Esophagus mucosa (tissue), 1 donor: ENCODE measurements at places on chromosomes 1 and 21. TPM values are rescaled to one million over a fixed set of nuclear protein-coding genes. Genes with fewer than 3 reads are reported as not detected.

Gene PADI2
- total RNA-seq, result 0.92 TPM

DNA sequence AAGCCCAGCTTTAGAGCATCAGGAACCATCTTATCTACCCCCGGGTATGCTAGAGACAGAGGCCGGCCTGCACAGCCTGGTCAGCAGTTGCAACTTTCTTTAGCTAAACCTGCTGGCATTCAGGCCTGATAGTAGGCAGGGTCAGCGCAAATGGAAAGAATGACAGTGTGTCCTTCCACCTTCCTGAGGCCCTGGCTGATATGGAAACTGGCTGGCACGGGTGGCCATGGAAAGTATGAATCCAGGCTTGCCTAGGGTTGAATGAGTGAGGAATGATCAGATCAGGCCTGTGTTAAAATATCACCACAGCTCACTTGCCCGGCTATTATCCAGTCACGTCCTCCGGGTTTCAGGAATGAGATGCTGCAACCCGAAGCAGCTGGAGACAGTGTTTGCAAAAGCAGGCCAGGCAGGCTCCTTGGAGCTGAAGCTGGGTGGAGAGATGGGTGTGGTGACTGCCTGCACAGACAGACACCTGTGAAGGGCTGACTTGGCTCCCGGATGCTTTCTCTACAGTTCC lies 34.7 kb downstream of the RCAN1 start:
- ATAC-seq, result peak; percentile 90

- ATAC-seq, result no peak
Measured at GRCh38 chr1:8465692-8466091, 147.8 kb downstream of the SLC45A1 start.

GRCh38 chr21:26117972-26118367 lies 52.6 kb downstream of the APP start:
- ATAC-seq, result no peak

GRCh38 chr1:21397813-21398188 lies 42.1 kb upstream of the NBPF3 start:
- ATAC-seq, result no peak

DNA sequence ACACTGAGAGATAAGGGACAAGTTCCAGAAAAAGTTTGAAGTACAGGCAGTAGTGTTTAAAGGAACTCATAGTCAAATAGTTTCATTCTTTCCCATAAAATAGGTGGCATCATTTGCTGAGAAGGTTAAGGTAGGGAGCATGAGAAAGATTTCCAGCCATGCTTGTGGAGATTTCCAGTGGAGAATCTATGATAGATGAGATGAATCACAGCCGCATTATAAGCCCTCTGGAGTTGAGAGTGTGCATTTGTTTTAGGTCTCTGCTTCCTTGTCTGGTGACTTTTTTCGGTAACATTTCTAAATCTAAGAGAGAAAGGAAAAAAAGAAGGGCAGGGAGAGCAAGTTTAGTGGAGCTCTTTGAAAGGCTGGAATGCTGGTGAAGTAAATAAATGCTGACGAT lies 108.7 kb downstream of the DISP1 start:
- no peak for ATAC-seq

DNA sequence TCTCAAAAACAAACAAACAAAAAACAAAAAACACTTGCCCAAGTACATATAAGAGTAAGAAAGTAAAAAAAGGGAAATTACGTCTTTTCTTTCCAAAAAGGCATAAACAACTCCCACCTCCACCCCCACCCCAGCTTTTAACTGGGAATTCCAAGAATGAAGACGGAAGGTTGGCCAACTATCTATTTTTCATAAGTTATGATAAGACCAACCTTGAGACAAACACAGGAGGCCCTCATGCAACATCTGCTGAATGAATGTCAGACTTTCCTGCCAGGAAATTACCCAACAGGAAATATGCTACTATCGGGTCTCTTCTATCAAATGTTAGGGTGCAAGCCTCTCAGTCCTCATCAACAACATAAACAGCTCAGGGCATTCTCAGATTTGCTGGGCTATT lies 1.9 kb downstream of the BSDC1 start:
- ATAC-seq, result no peak

DNA sequence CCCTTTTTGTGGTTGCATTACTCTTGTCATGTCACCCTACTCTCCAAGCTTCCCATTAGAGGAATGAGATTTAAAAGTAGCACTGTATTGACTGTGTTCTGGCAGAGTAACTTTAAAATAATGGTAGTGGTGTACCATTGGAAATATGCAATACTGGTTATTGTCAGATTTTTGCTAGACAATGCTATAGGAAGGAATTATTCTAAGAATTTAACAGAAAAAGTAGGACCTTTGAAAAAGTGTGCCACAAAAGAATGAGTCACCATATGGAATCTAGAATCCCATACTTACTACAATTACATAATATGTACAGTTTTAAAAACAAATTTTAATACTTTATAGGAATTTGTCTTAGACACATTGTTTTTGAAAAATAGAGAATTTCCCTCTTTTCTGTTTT lies 13.8 kb downstream of the MIER1 start:
- no peak for ATAC-seq

DNA sequence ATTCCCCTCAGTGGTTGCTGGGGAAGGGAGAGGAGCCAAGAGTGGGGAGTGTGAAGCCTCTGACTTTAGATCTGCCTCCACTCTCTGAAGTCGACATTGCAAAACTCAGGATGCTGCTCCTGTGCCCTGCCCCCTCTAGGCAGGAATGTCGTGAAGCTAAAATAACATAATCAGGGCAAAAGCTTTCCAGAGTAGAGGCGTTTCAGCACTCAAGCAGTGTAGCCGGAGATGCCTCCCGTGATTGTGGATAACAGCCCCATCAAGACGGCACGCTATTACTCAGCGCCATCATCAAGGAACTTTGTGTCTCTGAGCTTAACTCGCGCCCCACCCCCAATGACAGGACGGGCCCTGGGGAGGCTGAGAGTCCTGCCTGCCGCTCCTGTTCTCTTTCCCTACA lies 60.0 kb downstream of the FBXO2 start:
- ATAC-seq, result no peak

- no peak for ATAC-seq
Measured at GRCh38 chr1:182652933-182653332, 31.5 kb downstream of the RGS8 start.

DNA sequence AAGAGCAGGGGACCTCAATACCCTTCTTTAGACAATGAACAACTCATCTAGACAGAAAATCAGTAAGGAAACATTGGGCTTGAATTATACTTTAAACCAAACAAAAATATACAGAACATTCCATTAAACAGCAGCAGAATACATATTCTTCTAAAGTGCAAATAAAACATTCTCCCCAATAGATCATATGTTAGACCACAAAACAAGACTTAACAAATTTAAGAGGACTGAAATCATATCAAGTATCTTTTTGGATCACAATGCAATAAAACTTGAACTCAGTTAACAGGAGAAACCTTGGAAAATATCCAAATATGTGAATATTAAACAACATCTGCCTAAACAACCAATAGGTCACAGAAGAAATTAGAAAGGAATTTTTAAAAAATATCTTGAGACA lies 47.7 kb upstream of the HP1BP3 start:
- ATAC-seq, result no peak
